ENCODE measurements at places on chromosomes 2 and 18.
A peak's percentile ranks its signal among the peaks of the same experiment; 100 is the strongest.

- no peak for DNase-seq
Measured at GRCh38 chr2:47070155-47070919, 84.8 kb downstream of the STPG4 start.

DNA sequence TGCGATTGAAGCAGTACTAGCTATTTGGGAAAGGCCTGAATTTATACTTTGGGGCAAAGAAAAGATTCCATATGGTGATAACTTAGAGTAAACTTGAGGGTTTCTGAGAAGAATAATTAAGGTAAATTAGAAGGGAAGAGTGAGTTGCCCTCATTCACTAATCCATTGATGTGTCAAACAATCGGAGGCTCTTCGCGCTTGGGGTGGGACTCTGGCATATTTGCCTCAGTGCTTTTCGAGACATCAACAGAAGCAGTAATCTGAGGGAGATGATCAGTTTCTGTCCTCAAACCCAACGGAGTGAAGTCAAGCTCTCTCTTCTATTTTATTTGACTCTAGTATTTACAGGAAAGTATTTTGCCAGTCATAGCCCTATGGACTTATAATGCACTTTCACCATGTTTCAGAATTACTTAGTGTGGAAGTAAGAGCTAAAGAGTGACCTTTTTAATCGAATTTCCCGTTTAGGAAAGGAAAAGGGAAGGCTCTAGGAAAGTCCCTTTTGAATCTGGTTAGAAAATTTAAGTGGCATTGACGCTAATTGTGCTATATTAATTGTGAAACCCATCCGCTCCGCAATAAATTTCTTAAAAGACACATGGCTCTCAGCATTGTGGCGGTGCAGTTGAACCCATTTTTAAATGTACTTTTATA is 1.3 kb downstream of the RAB10 start:
- peak; percentile 25 for DNase-seq

DNA sequence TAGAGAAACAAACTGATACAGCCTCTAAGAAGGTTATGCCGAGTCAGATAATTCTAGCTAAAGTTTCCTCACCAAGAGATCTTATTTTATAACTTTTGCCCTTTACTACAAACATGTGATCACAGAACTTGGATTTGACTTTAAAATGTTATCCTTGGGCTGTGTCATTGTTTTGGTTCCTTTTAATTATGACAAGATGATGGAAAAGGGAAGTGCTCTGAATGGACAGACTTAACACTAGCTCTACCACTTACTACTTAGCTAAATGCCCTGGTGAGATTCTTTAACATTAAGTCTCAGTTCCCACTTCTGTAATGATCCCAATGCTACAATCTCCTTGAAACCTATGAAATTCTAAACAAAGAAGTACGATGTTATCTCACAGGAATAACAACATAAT is 69.9 kb downstream of the RTTN start:
- DNase-seq = no peak

DNA sequence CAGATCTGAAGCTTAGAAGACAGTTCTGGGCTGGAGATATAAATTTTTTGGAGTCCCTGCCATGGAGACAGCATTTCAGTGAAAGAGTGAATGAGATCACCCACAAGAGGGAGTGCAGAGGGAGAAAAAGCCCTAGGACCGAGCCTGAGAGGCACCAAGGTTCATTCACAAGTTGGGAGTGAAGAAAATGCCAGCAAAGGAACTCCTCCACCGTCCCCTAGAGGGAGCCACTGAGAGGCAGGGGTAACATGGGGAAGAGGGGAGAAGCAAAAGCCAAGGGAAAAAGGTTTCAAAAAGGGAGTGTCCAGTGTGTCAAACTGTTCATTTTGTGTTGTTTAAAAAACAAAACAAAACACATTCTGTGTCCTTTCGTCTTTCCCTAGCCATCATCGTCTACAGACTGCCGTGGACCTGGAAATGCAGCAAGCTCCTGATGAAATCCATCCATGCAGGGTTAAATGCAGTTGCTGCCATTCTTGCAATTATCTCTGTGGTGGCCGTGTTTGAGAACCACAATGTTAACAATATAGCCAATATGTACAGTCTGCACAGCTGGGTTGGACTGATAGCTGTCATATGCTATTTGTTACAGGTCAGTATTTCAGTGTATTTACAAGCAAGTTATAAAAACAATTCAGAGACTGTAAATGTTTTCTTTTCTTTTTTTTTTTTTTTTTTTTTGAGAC is 19.1 kb downstream of the CYBRD1 start:
- peak; percentile 82 for DNase-seq

GRCh38 chr2:148819019-148819585 is 55.9 kb upstream of the KIF5C start:
- no peak for DNase-seq

- peak; percentile 17 for DNase-seq
Measured at GRCh38 chr18:8627107-8627472, 17.9 kb downstream of the RAB12 start.

DNA sequence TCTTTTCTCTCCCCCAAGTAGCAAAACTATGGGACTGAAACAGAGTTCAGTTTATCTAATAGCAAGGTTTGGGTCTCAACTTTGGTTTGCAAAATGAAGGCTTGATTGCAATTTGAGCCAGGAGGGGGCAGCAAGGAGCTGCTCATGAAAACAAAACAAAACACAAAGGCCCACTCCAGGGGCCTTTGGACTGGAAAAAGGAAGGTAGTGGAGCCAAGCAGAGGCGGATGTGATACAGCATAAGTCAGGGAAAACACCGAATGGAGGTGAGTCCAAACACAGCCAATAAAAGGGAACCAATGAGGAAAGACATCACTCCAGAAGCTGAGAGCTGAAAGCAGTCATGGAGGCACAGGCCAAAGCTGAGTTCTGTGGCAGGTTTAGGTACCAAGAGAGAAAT is 799.7 kb upstream of the ACVR2A start:
- peak; percentile 57 for DNase-seq

DNA sequence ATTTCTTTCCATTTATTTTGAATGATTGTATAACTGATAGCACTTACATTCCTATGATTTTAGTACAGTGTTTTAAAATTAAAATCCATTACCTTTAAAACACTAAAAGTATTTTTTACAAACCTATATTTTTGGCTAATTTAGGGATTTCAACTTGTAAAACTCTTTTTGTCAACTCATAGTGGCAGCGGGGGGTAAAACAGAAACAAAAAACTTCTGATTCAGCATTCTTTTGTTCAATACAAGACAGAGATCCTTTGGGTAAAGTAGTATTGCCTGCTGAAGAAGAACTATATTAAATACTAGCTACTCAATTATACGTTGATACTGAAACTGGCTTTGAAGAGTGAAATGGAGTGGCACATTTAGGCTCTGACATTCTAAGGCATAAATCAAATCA is 437.4 kb upstream of the CDH19 start:
- DNase-seq = peak; percentile 46

DNA sequence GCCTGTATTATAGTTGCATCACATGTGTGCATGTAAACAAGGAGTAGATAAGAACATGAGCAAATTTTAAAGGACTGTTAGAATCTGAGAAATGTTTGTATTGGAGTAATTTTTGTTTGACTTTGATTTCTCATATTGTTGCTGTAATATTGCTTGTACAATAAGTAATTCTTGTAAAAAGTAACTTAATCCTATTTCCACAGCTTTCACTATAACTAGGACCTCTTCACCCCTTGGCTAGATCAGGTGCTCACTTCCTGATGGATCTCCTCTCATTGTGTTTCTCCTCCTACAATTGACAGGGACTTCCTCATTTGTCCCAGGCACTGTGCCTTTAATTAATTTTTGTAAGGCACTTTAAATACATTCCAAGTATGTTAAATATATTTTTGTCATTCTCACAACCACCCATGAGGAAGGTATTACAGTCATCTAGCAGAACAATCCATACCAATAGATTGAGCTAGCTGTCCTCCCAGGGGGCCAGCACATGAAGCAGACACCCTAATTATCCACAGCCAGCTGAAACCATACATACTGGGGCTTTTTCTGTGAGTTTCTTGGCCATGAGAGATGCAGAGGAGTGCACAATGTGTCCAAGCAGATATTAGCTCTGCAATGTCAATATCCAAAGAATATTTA is 359.5 kb upstream of the ACVR2A start:
- DNase-seq = peak; percentile 54

GRCh38 chr2:241007880-241008710 is 9.7 kb downstream of the SNED1 start:
- no peak for DNase-seq

- no peak for DNase-seq
Measured at GRCh38 chr2:126038861-126039260, 617.1 kb upstream of the GYPC start.

GRCh38 chr2:103289105-103289725 is 527.4 kb downstream of the TMEM182 start:
- no peak for DNase-seq

DNA sequence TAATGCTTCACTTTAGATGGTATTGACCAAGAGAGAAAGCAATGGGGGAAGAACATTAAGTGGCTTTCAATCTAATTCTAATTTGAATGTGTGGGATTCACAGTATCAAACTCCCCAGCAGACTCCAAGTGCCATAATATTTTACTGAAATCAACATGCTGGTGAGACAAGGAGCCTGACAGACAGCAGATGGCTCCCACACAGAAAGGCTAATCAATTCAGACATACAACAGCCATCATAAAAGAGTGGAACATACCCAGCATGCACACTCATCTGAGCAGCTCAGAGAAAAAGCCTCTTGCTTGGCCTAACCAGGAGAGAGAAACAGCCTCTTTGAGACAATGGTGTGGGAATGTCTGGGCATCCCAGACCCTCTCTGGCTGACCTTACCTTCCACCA is 186.5 kb upstream of the SKOR2 start:
- DNase-seq = no peak

- DNase-seq = peak; percentile 11
Measured at GRCh38 chr2:47062681-47063537, 92.2 kb downstream of the STPG4 start.

- DNase-seq = peak; percentile 1
Measured at GRCh38 chr2:241801611-241802420, 7.2 kb upstream of the NEU4 start.

GRCh38 chr2:240648650-240649275 is 23.5 kb downstream of the GPR35 start:
- no peak for DNase-seq

GRCh38 chr2:44769349-44770011 is 172.0 kb upstream of the SIX3 start:
- peak; percentile 78 for DNase-seq

DNA sequence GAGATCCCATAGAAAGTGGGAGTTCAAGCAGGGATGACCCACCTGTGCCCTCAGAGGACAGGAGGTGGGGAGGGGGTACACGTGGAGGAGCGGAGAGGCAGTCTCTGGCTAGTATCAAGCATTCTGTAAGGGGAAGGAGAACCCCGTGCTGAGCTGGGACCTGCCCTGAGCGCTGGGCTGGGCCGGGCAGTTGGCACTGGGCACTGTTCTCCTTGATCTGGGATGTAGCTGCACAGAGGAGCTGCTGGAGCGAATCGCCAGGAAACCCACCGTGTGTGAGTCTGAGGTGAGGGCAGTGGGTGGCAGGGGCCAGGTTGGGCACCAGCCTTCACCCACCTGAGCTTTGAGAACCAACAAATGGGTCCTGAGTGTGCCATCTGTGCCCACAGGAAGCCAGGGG is 19.8 kb upstream of the GMPPA start:
- DNase-seq = no peak

DNA sequence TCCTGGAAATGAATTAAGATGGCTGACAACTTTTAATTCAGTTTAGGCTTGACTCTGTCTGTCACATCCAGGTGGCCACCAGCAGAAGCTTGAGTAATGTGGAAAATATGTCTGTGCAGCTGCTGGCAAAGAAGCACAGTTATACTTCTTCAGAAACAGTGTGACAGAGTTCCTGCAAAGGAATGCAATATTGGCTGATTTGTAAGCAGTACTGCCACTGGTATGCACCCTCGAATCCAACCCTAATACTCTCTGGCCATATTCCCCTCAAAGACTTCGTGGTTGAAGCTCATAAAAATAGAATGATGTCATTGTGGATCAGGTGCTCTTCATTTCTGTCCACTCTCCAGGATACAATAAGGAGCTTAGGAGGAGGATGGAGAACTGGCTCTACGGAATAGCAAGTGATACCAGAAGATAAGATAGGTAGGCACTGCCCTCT is 86.2 kb downstream of the METTL8 start:
- peak; percentile 7 for DNase-seq

DNA sequence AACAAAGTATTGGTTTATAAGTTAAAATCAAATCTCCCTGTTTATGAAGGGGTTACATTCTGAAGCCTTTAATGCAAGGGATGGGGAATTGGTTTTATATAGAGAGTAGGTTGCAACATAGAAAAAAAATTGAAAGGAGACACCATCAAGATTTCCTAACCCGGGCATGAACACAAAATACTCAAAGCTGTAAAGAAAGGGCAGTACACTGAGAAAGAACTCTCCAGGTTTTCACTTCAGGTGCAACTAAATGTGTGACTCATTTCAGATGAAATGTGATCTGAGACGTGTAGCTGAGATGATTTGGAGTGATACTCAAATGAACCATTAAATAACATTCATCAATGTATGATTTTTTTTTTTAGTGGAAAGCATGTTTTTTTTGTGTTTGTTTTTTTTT is 43.6 kb downstream of the SANBR start:
- no peak for DNase-seq

- DNase-seq = no peak
Measured at GRCh38 chr2:38650717-38651116, 15.2 kb upstream of the GALM start.

- no peak for DNase-seq
Measured at GRCh38 chr2:20456116-20456571, 9.3 kb downstream of the RHOB start.

DNA sequence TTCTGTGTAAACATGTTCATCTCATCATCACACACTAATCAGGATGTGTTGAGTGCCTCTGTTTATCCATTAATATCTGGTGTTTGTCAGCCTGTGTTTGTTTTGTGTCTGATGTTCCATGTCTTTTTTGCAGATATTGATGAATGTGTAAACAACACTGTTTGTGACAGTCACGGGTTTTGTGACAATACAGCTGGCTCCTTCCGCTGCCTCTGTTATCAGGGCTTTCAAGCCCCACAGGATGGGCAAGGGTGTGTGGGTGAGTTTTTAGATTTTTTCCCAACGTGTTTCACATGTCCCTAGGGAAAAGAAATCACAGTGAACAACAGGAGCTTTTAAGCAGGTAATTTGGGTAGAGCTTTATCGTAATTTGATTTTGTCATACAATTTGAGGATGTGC is 133.7 kb upstream of the RASGRP3 start:
- no peak for DNase-seq

DNA sequence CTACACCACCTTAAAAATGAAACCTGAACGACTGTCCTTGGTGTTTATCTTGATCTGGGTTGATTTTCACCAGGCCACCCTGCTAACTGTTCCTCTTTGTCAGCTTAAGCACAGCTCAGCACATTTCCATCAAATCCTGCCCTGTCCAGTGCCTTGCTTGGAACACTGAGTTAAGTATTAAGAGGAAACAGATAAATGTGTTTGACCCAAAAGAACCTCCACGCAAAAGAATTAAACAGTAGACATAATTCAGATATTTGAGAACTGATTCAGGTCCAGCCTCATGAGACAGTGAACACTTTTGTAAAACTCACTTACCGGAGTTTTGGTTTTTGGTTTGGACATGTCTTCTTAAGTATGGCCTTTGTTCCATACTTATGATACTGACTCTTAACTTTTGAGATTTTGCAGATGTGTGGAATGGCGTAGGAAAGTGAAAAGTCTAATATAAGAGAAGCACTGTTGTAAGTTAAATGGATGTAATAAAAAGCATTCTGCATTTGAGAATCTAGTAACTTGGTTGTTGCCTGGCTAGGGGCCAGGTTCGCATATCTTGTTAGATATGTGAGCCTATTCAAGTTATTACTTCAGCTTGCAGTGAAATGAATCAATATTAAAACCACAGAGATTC is 88.9 kb upstream of the SERPINE2 start:
- DNase-seq = no peak

Measured in NCI-H69 (cell line).